IPS DF 19.7 (cell line): ENCODE measurements at places on chromosomes 4 and X.

DNA sequence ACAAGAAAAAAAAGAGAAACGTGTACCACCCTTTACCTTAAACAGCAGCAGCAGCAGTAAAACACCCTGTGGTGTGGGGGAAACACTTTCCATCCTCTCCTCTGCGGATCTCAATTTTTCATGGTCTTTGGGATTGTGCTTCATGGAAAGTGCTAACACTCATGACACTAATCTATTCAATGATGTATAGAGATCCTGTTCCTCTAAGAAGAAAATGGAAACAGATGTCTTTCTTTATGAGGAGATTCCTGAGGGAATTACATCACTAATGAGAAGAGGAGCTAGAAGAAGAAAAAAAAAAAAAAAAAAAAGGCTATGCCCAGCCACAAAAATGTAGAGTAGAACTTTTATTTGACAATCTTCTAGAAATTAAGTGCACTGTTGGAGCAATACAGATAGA lies 62.9 kb upstream of the NDST3 start:
- DNase-seq: no peak

DNA sequence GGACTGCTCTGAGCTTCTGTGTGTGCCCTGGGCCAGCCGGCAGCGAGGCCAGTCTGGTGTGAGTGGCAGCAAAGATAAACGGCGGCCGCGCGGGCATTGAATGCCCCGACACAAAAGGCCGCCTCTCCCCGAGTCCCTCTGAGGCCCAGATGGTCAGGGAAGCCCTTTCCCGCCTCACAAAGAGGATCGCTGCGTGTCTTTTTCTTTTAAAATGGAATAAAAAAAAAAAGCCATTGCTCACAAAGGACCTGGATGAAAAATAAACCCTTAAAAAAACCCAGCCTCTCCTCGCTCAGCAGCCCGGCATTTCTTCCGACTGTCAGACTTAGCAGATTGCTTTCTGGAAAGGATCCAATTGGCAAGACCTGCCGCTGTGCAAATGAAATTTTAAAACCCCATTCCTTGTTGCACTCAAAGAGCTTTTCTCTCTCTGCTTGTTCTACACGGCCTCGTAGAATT lies 578.7 kb downstream of the BCOR start:
- DNase-seq: no peak

DNA sequence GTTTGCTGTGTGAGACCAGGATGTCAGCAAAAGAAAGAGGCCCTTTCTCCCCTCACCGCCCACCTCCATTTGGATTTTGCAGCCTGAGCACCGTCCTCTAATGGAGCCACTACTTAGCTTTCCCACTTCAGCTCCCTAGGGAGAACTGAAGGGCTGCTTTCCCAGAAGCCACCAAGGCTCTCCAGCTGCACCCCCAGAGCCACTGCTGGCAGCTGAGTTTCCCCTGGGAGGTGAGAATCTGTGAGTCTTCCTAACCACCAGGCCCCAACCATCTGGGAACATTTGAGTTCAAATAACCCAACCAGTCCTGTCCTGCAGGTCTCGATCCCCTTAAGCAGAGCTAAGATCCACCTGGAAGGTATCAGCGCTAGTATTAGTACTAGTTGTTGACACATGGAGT lies 173.1 kb upstream of the USP9X start:
- DNase-seq: no peak

DNA sequence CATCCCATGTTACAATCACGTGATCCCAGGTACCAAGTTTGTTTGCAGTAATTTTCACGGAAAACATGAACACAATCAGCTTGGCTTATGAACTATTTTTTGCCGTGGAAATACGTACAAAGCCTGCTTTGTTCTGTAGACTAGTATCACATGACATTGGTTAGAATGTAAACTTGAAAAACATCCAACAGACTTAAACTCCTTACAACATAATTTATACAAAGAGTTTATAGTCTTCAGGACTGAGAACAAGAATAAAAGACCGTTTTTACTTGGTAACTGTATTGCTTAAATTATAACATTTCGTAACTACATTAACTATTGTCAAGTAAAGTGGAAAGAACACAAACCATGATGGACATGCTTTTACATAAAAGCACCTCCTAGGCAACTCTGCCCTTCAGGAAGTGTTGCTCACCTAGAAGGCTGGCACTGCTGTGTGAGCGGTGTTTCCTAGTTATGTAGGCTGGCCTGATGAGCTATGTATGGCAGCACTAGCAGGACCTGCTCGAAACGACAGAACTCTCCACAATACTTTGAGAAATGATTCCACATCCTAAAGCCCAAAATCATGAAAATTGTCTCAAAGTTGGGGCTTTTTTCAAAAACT lies 41.8 kb upstream of the WDR1 start:
- no peak for DNase-seq

DNA sequence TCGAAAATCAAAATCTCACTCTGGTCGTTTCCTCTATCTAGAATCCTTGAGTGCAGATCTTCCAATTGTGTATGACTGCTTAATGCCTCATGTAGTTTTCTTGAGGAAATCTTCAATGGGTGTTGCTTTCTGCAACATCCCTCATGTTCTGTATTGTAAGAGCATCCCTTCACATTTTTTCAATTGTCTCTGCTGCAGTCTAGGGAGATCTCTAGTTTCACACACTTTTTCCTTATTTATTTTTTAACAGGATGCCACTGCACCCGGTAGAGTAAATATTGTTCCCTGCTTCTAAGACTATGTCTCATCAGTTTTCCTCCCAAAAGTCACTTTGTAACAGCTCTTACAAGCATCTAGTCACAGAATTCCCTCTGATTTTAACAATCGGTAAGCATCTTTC lies 50.3 kb downstream of the UGT2B4 start:
- no peak for DNase-seq

- peak; percentile 15 for DNase-seq
These were observed 45.9 kb downstream of the HMGB2 start for GRCh38 chr4:173288296-173288695.

DNA sequence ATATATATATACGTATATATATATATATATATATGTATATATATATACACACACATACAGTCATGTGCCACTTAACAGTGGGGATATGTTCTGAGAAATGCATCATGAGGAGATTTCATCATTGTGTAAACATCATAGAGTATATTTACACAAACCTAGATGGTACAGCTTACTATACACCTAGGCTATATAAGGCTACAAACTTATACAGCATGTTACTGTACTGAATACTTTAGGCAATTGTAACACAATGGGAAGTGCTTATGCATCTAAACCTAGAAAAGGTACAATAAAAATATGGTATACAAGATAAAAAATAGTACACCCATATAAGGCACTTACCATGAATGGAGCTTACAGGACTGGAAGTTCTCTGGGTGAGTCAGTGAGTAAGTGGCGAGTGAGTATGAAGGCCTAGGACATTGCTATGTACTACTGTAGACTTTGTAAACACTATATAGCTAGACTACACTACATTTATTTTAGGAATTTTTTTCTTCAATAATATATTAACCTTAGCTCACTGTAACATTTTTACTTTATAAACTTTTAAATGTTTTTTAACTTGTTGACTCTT lies 13.2 kb upstream of the CCSER1 start:
- no peak for DNase-seq

- no peak for DNase-seq
These were observed 41.1 kb upstream of the PPARGC1A start for GRCh38 chr4:23930750-23931488.

DNA sequence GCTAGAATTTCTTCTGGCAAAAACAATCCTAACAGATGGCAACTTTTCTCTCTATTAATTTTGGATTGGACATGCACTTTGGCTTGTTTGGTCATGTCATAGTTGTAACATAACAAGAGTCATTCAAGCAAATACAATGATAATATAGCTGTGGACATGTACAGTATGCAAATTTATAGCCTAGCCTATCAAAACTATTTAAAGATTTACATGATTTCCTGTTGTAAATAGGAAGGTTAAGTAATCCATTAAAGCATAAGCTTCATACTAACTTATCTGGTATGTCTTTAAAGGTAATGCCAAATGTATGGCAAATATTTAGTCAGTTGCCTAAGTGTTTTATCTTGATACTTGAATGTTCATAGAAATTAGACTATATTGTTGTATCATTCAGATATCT lies 45.3 kb downstream of the RPA4 start:
- no peak for DNase-seq

GRCh38 chr4:108980455-108981239 lies 217.8 kb upstream of the ETNPPL start:
- DNase-seq: no peak

DNA sequence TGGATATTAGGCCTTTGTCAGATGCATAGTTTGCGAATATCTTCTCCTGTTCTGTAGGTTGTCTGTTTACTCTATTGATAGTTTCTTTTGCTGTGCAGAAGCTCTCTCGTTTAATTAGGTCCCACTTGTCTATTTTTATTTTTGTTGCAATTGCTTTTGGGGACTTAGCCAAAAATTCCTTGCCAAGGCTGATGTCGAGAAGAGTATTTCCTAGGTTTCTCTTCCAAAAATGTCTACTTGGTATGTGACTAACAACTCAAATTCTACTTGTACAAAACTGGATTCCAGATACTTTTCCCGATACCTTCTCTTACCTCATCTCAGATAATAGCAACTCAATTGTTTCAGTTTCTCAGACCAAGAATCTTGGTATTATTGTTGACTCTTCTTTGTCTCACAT lies 142.4 kb upstream of the GLRA2 start:
- DNase-seq: no peak

GRCh38 chr4:78244705-78245485 lies 187.8 kb downstream of the FRAS1 start:
- no peak for DNase-seq

- no peak for DNase-seq
These were observed 14.4 kb downstream of the AMBN start for GRCh38 chr4:70606459-70606858.

- DNase-seq: no peak
These were observed 18.6 kb upstream of the UBA1 start for GRCh38 chrX:47174846-47175587.

DNA sequence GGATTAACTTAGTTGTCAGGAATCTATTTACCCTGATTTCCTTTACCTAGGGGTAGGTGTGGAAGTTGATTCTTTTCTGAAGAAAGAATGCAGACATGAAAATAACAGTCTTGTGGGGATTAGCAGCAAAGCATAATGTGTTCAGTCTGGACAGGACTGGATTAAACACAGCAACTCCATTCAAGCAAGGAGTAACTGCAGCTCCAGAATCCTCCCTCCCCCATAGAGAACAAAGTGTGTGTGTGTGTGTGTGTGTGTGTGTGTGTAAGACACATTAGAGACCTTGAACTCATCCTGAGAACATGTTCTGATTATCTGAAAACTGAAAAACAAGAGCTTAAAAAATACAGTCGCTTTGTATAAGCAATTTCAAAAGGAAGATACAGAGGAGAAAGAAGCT lies 9.3 kb downstream of the C4orf54 start:
- DNase-seq: no peak

GRCh38 chrX:46628460-46629371 lies 55.2 kb downstream of the CHST7 start:
- no peak for DNase-seq

GRCh38 chr4:74441744-74442143 lies 3.2 kb upstream of the AREG start:
- no peak for DNase-seq

- DNase-seq: no peak
These were observed 381.3 kb upstream of the INTU start for GRCh38 chr4:127251423-127251822.

DNA sequence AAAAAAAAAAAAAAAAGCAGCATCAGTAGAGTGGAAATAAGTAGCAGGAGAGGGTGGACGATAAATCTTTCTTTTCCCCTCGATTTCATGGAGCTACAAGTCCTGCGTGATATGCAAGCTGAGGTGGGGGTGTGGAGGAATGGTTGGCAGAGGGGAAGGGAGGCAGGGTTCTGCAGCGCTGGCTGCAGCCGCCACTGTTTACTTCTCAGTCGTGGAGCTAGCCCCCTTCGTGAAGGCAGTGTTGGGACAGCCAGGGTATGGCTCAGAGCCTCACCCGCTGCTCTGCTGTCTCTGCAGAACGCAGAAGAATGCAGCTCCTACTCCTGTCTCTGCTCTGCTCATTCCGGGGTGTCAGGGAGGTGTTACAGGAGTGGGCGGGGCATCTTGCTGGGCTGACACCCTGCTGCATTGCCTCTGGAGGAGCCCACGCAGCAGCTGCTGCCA lies 140.6 kb downstream of the GPM6A start:
- no peak for DNase-seq

DNA sequence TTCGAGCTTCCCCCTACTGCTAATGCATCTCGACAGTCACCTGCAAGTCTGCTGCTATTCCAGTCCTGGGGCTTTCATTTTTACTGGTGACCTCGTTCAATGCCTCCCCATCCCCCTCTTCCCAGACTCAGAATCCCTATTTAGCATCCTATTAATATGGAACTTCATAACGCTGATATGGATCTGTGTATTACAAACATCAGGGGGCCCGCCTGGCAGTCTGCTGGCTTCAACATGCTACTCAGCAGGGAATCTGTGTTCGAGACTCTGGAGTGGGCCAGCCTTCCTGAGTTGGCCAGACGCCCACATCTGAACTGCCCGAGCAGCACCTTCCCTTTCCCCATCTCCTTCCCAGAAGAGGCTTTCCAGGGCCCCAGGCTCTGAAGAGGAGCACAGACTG lies 173.9 kb upstream of the PPARGC1A start:
- no peak for DNase-seq

DNA sequence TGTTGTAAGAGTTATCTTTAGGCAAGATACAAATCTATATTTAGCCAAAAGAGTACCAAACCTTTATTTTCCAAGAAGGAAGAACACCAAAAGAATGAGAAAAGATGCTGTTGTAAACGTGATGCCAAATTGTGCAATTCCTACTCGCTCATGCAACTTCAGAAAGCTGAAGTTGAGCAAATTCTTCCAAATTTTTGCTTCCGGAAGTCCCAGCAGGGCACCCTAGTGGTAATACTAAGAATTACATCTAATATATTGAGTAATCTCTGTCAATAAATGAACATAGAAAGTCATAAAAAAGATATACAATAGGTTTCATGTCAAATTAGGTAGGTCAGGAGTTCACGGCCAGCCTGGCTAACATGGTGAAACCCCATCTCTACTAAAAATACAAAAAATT lies 36.0 kb upstream of the SMARCAD1 start:
- no peak for DNase-seq

DNA sequence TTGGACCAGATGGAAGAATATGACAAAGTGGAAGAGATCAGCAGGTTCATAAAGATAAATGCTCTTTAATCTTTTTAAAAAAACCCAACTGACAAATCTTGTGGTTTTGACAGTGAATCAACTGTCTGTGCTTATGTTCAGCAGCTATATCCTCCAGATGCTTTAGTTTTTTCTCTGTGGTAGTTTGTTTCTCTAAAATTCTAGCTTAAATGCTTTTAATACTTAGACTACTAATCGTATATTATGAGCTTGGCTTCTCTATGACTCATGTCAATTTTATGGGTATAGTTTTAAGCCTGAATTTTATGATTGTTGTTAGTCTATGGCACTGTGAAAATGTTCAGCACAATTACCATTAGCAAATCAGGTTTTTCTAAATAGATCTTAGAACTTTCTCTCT lies 12.9 kb downstream of the HHIP start:
- no peak for DNase-seq

DNA sequence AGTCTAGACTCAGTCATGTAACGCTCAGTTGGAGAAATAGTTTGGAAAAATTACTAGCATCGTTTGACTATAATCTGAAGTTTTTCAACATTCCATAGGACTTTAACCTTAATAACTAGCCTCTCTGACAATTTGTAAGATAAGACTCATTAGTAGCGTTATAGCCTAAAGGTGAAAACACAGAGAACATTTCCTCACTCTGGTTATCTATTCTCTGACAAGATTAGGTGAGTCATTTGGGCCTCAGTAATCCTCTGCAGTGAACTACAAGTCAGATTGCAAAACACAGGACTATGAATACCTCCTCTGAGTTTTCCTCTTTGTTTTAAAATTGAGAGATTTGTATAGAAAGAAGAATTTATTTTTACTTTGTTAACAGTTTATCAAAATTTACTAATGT lies 31.8 kb upstream of the PDLIM5 start:
- no peak for DNase-seq
